ENCODE measurements at places on chromosomes 12 and 14.

DNA sequence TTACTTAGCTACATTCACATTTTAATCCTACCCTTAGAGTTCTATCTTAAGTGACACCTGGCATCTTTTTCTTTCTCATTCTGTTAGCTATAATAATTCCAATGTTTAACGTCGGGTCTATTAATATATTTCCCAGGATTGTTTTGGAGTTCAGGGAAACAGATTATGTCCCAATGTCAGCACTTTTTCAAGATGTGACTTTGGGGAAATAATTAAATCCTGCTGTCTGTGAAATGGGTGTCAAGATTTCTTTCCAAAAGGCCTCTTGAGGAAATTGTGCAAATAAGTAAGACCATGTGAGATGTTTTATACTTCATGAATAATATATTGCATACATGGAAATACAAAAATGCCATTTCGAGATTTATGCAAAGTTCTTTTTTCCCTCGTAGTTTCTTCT, 887.6 kb upstream of the SEL1L start:
- H3K27me3 ChIP-seq = no peaks in the 10 kb centered on the region
- H3K4me1 ChIP-seq = no peaks in the 10 kb centered on the region
- H3K27ac ChIP-seq = no peak overlapping the region

DNA sequence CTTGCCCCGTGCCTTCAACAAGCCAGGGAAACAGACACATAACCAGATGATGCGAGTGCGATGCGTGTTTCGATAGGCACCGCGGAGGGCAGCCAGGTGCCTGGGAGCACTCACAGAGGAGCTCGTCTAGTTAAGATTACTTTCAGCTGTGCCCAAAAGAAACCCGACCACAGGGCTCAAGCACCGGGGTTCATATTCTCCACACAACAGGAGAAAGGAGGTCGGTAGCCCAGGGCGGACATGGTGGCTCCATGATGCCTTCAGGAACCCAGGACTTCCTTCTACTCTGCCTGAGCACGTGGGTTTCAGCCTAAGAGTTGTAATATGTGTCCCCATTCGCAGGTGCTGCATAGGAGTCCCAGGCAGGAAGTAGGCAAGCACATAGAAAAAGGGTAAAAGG, 53.7 kb upstream of the DDX11 start:
- no peak overlapping the region for H3K27ac ChIP-seq
- H3K4me1 ChIP-seq = no peaks in the 10 kb centered on the region
- H3K4me3 ChIP-seq = no peak overlapping the region

DNA sequence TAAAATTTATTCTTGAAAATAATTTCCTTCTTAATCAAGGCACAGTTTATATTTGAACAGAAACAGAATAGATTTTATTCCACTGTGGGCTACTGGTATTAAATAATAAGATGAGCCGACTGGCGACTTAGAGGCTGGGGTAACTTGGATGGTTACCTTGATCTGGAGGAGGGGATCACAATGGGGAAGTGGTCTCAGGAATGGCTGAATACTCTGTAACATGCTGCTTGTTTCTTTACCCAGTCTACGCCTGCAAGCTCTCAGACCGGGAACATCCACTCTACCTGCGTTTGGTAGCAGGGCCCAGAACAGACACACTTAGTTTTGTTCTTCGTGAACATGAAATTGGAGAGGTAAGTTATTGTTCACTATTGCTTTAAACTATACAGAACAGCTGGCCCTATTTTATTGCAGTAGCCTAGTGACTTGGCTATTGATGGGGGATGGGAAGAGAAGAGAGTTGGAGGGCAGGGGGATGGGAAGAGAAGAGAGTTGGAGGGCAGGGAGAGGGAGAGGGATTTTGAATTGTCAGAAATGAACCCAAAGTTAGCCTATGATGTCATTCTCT, 67.9 kb downstream of the GNS start:
- peaks cover 9% of the 10 kb centered on the region for H3K36me3 ChIP-seq
- no peak overlapping the region for H3K4me3 ChIP-seq
- no peak for DNase-seq
- H3K4me1 ChIP-seq = peaks cover 16% of the 10 kb centered on the region

GRCh38 chr12:19517583-19517982, 78.3 kb downstream of the AEBP2 start:
- H3K36me3 ChIP-seq = peaks cover 4% of the 10 kb centered on the region
- DNase-seq = no peak
- no peak overlapping the region for H3K4me3 ChIP-seq
- no peaks in the 10 kb centered on the region for H3K27me3 ChIP-seq

- H3K27me3 ChIP-seq = peaks cover 32% of the 10 kb centered on the region
- H3K4me3 ChIP-seq = no peak overlapping the region
- H3K27ac ChIP-seq = no peak overlapping the region
- H3K36me3 ChIP-seq = no peaks in the 10 kb centered on the region
- no peaks in the 10 kb centered on the region for H3K4me1 ChIP-seq
Observed at GRCh38 chr12:72296389-72296788, 24.2 kb downstream of the TRHDE start.

- H3K27me3 ChIP-seq = no peaks in the 10 kb centered on the region
- H3K4me1 ChIP-seq = no peaks in the 10 kb centered on the region
- no peak overlapping the region for H3K4me3 ChIP-seq
- H3K27ac ChIP-seq = no peak overlapping the region
- no peak for DNase-seq
- no peaks in the 10 kb centered on the region for H3K36me3 ChIP-seq
Observed at GRCh38 chr14:41634286-41634685, 27.6 kb downstream of the LRFN5 start.

GRCh38 chr14:66117600-66117999, 368.6 kb upstream of the CCDC196 start:
- H3K4me3 ChIP-seq = no peak overlapping the region
- no peaks in the 10 kb centered on the region for H3K27me3 ChIP-seq
- no peak for DNase-seq
- H3K27ac ChIP-seq = peak overlapping the region; percentile 15

- no peaks in the 10 kb centered on the region for H3K36me3 ChIP-seq
- no peaks in the 10 kb centered on the region for H3K4me1 ChIP-seq
Observed at GRCh38 chr12:122161682-122162081, 12.3 kb downstream of the IL31 start.

DNA sequence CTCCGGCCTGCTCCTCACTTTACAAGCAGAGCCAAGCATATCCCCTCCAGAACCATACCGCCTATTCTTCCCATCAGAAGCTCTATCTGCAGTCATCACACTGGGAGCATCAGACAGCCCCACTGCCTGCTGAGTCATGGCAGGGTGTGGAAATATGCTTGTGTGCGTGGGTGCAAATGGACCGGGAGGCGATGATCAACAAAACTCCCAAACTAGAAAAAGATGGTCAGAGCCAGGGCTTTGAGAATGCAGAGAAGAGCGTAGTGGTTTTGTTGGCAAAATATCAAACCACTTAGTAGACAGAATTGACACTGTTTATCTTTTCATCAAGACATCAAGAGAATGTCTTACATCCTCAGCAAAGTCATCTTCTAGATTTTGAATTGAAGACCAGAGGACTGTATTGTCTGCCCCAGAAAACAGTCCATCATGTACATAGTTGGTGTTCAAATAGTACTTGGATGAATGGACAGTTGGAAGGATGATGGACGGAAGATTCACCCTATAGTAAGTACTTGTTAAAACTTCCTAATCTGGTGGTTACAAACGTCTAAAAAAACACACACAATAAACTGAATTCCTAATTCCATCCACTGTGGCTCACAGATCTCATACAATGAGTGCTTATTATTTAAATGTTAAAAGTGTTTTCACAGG, 54.9 kb downstream of the VWF start:
- H3K36me3 ChIP-seq = no peaks in the 10 kb centered on the region
- peaks cover 17% of the 10 kb centered on the region for H3K4me1 ChIP-seq
- no peak overlapping the region for H3K4me3 ChIP-seq
- no peak for DNase-seq

- H3K36me3 ChIP-seq = no peaks in the 10 kb centered on the region
- H3K4me3 ChIP-seq = no peak overlapping the region
- no peaks in the 10 kb centered on the region for H3K27me3 ChIP-seq
- peaks cover 18% of the 10 kb centered on the region for H3K4me1 ChIP-seq
Observed at GRCh38 chr12:68042212-68042699, 53.0 kb downstream of the IFNG-AS1 start.

DNA sequence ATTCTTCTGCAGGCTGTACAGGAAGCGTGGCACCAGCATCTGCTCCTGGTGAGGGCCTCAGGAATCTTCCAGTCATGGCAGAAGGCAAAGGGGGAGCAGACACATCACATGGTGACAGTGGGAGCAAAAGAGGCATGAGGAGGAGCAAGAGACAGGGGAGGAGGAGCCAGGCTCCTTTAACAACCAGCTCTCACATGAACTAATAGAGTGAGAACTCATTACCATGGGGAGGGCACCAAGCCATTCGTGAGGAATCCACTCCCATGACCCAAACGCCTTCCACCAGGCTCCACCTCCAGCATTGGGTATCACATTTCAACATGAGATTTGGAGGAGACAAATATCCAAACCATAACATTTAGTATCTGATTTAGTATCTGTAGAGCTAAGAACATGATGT, 14.7 kb upstream of the TRIM9 start:
- DNase-seq = no peak
- peaks cover under 1% of the 10 kb centered on the region for H3K4me1 ChIP-seq
- no peaks in the 10 kb centered on the region for H3K36me3 ChIP-seq
- no peak overlapping the region for H3K4me3 ChIP-seq
- no peak overlapping the region for H3K27ac ChIP-seq

DNA sequence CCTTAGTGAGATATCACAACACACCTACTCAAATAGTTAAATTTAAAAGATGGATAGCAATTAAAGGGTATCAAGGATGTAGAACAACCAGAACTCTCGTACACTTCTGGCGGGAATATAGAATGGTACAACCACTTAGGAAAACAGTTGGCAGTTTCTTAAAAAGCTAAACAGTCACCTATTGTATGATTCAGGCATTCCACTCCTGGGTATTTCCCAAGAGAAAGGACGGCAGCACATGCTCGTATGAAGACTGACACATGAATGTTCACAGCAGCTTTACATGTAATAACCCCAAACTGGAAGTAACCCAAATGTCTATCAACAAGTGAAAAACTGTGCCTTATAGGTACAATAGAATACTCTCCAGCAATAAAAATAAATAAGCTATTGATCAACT, 465.2 kb downstream of the VRK1 start:
- H3K4me1 ChIP-seq = peaks cover 3% of the 10 kb centered on the region
- H3K36me3 ChIP-seq = no peaks in the 10 kb centered on the region
- H3K27ac ChIP-seq = no peak overlapping the region

DNA sequence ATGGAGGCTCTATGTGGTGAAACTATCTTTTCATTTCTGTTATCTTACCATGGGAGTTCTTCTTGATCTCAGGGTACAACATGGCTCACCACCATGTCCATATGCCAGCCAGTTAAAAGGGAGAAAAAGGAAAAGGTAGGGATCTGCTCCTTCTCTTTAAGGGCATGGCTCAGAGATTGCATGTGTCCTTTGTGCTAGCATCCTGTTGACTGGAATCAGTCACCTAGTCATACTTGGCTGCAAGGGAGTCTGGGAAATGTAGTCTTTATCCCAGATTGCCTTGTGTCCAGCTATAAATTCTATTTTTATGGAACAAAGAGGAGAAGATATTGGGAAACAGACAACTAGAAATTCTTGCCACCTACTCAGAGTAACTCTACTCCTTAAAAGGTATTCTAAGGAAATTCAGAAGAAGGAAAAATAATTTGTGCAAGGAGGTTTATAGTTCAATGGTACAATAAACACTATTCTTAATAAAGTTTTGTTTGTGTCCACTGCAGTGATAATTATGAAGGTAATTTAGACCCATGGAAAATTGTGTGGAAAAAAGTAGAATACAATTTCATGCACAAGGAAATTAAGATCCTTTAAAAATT, 86.4 kb upstream of the RPH3A start:
- no peak overlapping the region for H3K4me3 ChIP-seq
- no peaks in the 10 kb centered on the region for H3K4me1 ChIP-seq
- no peak for DNase-seq

DNA sequence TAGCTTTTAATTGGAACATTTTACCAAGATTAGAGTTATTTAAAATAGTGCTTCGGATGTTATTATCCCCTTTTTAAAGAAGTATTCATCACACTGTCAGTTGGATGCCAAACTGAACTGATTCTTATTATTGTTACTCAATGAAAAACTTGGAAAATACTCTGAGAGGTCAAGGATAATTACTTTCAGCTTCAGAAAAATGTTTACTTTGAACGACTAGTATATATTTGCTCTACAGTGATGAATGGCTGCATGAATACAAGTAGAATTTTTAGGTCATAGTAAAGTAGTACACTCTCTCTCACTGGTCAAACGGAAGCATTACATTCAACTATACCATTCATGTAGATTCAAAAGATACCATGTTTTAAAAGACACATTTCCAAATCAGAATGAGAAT, 269.2 kb downstream of the CCDC91 start:
- no peak for DNase-seq
- H3K36me3 ChIP-seq = peaks cover 18% of the 10 kb centered on the region
- H3K27me3 ChIP-seq = no peaks in the 10 kb centered on the region

DNA sequence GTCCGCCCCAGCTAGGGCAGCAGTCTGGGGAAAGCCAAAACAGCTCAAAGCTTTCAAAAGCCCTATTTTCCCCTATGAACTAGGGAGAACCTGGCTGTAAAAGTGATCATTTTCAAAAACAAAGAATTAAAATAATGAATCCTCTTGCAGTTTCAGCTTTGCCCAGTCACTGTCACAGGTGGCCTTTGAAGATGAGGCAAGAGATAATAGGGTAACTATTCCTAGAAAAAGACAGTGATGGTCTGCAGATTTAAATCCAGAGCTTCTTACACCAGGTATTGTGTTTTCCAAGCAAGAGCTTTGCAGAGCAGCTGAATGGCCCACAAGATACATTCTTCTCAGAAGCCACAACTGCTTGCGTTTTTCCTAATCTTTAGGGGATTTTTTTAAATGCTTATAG, 80.2 kb upstream of the NUDT4 start:
- H3K36me3 ChIP-seq = no peaks in the 10 kb centered on the region
- H3K4me3 ChIP-seq = no peak overlapping the region
- DNase-seq = no peak
- H3K27ac ChIP-seq = no peak overlapping the region
- no peaks in the 10 kb centered on the region for H3K27me3 ChIP-seq

DNA sequence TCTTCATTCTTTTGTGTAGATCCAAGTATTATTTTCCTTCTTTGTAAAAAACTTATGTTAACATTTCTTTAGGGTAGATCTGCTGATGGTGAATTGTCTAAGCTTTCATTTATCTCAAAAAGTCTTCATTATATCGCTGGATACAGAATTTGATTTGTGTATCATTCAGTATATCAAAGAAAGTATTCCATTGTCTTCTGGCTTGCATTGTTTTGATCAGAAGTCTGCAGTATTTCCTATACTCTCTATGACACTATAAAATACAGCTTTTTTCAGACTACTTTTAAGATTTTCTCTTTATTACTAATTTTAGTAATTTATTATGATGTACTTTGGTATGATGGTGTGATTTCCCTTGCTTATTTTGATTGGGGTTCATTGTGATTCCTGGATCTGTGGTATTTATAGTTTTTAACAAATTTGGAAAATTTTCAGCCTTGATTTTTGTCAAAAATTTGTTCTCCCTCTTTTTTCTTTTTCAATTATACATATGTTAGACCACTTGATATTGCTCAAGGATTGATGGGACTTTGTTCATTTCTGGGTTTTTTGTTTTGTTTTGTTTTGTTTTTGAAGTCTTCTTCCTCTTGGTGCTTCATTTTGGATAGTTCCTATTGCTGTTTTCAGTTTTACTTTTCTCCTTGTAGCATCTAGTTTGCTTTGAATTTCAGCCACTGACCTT, 176.5 kb downstream of the ZFP36L1 start:
- no peak overlapping the region for H3K4me3 ChIP-seq
- no peak for DNase-seq
- no peak overlapping the region for H3K27ac ChIP-seq
- H3K36me3 ChIP-seq = peaks cover 56% of the 10 kb centered on the region

- DNase-seq = no peak
- no peaks in the 10 kb centered on the region for H3K36me3 ChIP-seq
- no peak overlapping the region for H3K4me3 ChIP-seq
- peaks cover 42% of the 10 kb centered on the region for H3K4me1 ChIP-seq
- H3K27ac ChIP-seq = no peak overlapping the region
- no peaks in the 10 kb centered on the region for H3K27me3 ChIP-seq
Observed at GRCh38 chr12:124637581-124637981, 70.2 kb upstream of the NCOR2 start.
